ENCODE measurements at places on chromosomes 12 and 14.

DNA sequence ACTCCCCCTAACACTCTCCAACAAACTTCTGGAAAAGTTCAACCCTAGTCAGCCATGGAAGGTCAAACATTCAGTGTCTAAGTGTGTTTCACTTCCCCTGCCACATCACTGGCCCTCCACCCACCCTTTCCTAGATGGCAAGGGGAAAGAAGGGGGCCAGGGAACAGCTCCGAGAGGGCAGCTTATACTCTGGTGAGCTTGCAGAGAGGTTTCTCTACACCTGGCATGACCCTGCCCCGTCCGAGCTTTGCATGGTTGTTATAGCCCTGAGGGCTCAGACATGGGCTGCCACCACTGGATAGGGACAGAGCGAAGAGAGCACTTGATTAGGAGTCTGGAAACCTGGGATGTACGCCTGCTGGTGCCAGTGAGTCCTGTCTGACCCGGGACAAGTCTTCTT is 4.0 kb downstream of the ACVRL1 start:
- DNase-seq = peak; percentile 78

GRCh38 chr14:20782280-20782890 is 1.3 kb downstream of the RNASE6 start:
- no peak for DNase-seq

DNA sequence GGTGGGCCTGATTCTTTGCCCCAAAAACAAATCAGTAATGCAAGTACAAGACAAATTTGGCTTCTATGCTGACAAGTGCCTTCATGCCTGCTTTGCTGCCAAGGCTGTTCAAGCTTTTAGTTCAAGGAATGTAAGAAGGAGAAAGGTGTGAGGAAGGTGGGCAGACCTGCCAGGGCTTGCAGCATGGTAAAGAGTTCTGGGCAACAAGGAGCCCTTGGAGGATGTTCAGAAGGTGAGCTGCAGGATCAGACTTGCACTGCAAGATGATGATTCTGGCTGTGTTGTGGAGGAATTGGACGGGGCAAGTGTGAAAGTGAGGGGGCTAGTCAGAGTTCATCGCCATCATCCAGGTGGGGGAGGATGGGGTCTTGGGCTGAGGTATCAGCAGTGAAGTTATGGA is 167.9 kb downstream of the NUAK1 start:
- DNase-seq = no peak

DNA sequence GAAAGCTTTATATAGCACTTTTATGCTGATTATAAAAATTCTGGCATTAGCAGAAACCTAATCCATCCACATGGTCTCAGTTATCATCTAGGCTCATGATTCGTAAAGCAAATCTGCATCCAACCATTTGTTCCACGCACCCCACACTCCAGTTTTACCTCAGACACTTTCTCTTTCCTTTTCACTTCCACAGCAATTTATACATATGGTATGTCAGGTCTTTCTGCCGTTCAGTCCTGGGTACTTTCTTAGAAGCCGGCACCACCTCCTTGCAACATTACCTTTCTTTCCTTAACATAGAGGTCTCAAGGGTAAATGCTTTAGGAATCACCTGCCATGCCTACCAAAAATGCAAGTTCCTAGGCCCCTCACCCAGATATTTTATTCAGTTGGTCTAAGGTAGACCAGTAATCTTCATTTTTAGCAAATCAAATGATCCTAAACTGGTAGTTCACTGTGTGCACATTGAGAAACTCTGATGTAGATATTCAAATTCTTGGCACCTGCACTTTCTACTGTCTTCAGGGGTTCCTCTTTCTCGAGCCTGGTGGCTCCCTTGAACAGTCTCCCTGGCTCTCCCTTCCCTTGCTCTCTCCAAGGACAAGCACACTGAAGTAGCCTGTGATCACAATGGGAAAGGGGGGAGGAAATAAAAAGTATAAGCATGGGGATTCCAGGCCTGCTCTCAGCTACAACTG is 2.8 kb upstream of the KRAS start:
- no peak for DNase-seq

DNA sequence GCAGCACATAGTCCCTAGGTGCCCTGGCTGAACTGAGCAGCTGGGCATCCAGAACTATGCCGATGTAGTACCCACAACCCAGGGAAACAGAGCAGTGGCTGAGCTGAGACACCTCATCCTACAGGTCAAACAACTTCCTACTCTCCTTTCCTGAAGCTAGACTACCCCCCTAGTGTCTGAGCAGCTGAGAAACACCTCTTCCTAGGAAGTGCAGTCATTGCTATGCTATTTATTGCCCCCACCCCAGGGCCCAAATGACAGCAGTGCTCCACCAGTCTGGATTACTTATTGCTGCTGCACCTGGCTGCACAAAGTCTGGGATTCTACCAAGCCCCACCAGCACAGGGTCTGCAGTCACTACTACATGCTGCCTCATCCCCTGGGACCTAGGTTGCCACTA is 16.7 kb upstream of the GARIN2 start:
- DNase-seq = no peak

GRCh38 chr14:25092258-25092740 is 42.4 kb upstream of the STXBP6 start:
- DNase-seq = no peak

DNA sequence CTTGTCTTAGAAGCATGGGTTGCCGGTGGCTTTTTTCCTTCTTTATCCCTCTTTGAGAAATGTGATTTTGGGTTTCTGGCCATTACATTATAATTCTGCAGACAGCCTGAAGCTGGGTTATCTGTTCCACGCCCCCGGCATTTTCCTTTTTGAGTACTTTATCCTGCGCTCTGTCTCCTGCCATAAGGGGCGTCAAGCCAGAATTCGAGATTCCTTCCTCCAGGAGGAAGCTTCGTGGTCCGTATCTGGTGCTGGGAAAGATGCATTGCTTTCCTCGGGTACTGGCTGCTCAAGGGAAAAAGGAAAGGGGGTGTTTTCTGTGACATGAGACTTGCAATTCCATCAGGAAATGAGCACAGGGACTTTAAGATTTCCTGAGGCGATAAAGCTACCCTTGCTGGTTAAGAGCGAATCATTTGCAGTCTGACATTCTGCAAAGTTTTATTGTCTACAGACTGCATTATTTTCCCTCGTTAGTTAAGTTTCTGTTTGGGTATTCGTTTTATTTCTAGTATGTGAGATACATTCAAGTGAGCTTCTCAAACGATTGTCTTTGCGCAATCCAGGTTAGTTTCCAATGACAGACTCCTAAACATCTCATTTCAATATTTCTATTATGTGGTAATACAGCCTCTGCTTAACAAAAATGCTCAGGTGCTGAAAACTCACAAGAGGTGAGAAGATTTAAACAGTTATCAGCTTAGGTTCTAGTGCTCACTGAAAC is 694 bp downstream of the AKAP5 start:
- DNase-seq = peak; percentile 12

DNA sequence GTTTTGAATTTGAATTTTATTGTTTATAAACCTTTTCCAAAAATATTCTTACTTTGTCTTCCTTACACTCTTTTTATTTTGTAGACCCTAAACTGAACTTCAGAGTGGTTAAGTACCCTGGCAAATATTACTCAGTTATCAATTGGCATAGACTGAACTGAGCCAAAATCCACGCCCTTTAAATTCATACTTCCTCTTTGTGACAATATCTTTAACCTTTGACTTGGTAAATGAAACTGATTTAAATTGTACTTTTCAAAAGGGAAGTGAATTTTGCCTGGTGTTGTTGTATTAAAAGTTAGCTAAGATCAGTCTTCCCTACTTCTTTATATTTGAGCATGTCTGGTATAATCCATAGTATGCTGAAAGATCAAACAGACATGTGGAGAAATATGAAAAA is 184.3 kb upstream of the USP15 start:
- DNase-seq = peak; percentile 65

- peak; percentile 36 for DNase-seq
Measured at GRCh38 chr12:113464852-113465719, 6.6 kb downstream of the LHX5 start.

DNA sequence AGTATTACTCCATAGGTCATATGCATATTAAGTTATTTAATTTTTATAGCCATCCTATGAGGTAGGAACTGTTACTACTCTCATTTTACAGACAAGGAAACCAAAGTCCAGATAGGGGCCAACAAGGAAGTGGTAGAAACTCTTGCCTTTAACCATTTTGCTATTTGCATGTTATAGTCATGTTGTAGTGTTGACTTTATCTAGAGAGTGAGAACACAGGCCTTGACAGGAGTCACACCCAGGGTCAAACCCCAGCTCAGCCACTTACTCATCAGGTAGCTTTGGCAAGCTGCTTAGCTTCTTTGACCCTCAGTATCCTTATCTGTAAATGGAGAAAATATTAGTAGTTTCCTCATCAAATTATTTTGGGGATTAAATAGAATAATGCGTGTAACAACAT is 156.2 kb downstream of the CAND1 start:
- DNase-seq = no peak

DNA sequence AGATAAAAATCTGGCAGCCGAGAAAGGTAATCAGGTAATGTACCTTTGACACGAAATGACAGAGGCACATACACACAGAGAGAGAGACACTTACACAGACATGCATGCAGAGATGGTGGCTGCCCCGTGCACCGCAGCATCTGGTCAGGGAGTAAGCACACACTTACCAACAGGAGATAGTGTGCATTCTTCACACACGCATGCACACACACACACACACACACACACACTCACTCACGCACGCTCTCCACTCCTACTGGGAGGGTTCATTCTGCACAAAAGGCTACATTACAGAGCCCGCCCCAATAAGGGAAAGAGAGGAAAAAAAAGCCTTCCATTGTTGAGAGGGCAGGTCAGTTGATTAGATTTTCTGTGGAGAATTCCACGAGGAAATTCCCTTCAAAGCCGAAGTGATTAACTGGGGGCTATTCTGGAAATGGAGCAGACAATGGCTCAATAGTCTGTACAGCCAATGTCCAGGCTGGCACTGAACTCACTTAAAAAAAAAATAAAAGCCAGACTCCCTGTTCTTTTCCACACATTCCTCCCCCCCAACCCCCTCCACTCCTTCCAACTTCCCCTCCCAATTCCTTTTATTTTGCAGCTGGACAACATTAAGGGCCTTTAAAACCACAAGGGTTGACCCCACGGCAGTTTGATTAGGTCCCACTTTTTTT is 1.4 kb upstream of the SOX5 start:
- no peak for DNase-seq

DNA sequence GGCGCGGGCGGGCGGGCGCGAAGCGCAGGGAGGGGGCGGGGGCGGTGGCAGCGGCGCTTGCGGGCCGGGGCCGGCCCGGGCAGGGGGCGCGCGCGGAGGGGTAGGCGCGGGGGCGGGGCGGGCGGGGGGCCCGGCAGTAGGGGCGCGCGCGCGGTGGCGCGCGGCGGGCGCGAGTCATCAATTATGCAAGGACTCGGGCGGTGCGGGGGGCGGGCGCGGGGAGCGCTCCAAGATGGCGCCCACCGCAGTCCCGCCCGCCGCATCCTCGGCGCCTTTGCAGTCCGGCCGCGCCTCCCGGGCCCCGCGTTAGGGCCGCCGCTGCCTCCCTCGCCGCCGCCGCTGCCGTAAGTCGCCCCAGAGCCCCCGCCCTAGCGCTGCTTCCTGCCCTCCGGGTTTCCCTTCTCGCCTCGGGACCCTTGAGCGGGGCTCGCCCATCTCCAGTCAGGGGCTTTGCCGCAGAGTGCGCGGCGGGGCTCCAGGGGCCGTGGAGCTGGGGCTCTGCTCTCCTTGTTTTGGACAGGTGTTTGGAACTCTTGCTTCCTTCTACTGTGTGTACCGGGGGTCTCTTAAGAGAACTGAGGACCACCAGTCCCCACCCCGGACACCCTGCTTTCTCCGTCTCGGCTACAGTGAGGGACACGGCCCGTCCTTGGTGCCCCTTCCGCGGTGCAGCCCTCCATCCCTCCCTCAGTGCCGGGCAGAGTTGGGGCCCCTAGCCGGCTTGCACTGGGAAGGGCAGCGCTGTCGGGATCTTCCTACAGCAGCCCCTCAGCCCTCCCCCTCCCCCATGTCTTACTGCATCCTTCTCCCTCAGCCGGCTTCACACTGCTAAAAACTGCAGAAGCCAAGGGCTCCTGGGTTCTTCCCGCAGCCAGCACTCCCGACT is at the start of gene SCN8A:
Gene SCN8A (plus strand): TSS at position 218 of the 886 bp plus-strand sequence. CDS start 71,585 bp downstream, outside the sequence.
- DNase-seq = peak; percentile 21

- DNase-seq = no peak
Measured at GRCh38 chr12:59823567-59823966, 227.7 kb downstream of the SLC16A7 start.

DNA sequence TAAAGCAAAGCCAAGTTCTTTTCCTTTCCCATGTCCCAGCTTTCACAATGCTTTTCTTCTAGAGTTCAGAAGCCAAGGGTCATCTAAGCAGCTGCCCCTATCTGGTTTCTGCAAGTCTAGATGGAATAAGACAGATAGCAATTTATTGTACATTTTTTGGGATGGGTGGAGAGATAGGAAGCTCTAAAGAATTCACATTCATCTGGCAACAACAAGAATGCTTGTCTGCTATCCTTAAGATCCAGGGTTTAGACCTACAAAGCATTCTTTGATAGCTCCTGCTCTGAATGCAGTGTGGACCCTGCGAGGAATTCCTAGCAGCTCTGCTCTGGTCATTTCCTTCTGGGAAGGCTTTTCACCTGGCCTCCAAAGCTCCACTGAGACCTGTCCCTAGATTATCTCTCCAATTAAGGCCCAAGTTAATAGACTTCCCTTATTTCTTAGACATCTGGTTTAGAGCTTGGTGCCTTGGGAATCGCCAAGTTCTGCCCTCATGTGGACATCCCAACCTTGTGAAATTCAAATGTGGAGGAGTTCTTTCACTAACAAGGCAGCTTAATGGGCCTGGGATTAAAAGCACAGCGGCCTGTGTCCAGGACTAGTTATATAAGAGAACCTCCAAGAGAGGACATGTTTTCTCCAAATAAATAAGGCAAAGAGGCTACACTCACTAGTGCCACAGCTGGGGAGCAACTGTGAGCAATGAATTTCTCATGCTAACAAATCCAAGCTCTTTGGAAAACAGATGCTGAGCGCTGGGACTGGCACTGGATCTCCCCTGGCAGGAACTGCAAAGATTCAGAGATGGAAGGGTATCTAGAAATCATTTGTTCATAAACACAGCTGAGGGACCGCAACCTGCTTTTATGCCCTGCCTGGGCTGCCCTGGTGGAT is 384.5 kb upstream of the DDHD1 start:
- DNase-seq = peak; percentile 2

- DNase-seq = no peak
Measured at GRCh38 chr12:131436922-131437705, 273.8 kb upstream of the SFSWAP start.

- no peak for DNase-seq
Measured at GRCh38 chr12:73678335-73678734, 859.3 kb upstream of the ATXN7L3B start.

DNA sequence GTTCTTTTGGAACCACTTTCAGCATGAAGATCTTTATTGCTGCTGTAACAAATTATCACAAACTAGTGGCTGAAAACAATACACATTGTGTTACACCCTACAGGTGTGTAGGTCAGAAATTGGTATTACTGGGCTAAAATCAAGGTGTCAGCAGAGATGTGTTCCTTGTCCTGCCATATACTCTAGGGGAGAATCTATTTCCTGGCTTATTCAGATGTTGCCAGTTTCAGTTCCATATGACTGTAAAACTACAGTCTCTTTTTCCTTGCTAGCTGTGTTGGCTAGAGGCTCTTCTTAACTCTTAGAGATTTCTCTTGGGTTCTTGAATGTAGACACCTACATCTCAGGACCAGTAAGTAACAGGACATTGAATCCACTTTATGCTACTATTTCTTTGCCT is 215.6 kb upstream of the PPFIA2 start:
- DNase-seq = no peak
